ENCODE measurements at places on chromosomes 1 and 21. TPM values are rescaled to one million over a fixed set of nuclear protein-coding genes. Genes with fewer than 3 reads are reported as not detected.

DNA sequence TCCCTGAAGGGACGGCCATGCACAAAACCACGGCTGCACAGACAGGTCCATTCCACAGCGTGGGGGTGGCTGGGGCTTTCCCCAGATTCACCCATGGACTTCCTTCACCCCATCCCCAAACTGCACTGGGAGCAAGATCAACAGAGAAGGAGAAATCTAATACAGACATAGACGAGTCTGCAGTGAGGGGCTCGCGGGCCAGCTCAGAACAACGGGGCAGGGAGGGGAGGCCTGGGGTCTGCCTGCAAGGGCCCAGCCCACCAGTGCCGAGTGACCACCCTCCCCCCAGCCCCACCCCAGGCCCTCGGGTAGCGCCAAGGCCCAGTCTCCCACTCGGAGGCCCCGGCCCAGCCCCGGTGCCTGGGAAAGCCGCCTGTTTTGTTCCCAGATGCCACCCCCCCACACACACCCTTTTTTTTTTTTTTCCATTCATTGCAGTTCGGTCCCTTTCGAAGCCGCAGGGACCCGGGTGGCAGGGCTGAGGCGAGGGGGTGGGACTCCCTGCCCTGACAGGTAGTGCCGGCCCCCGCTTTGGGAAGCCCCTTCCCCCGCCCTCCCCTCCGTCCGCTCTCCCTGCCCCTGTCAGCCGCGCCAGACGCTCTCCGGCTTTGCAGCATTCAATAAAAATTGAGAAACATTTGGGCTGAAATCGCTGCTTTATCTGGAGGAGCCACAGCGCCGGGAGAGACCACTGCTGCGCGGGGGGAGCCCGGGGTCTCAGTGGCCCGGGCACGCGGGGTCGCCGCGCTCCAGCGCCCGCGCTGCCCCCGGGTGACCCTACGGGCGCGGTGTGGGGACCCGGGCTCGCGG, 543 bp upstream of the EPHB2 start:
- DNase-seq: no peak

DNA sequence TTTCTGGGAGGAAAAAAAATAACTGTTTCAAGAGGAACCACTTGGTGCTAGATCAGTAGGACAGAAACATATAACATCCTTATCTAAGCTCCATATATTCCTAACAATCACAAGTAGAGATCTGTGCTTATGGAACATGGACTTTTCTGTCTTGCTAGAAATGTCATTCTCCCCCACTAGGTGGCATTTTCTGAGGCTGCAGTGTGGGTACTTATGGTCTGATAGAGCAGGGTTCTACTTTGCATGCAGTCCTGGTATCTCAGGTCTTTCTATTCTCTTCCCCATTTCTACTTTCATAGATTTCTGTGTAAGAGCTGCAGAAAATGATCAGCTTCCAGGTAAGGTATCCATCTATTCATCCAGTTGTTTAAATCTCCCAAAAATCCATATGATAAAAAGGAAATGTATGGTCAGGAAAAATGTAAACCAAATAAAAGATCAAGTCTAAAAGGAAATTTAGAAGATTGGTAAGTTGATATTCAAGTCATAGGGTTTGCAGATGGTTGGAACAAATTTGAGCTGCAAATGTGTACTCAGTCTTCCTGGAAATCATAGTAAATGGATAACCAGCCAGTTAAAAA, 1.5 kb downstream of the ZNF684 start:
- no peak for DNase-seq

GRCh38 chr1:76492752-76493430, 374.4 kb upstream of the ST6GALNAC5 start:
- DNase-seq: no peak

DNA sequence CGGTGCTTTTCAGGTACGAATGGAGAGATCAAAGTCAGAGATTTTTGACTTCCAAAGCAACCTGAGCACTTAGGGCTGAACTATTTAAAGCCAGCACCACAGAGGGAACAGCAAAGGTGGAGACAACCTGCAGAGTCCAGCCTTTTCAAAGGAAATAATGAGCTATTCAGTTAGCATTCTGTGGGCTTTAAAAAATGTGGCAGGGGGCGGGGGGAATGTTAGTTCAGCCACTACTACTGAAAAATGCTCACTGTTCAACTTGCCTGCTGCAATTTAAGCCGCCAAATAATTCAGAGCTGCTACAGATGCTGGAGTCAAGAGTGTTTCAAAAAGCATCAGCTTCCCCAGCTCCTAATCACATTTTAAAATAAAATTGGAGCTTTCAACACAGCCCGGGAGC, 473.3 kb upstream of the PLXNA2 start:
- DNase-seq: no peak

GRCh38 chr1:55402142-55402541, 187.0 kb upstream of the USP24 start:
- no peak for DNase-seq

- DNase-seq: no peak
Observed at GRCh38 chr1:17101261-17101660, 18.0 kb downstream of the PADI2 start.

- no peak for DNase-seq
Observed at GRCh38 chr1:158330391-158331105, 783 bp downstream of the CD1B start.

- no peak for DNase-seq
Observed at GRCh38 chr1:53341961-53342707, 14.3 kb upstream of the LRP8 start.

GRCh38 chr1:156002188-156002911, 18.4 kb downstream of the SSR2 start:
- DNase-seq: no peak

DNA sequence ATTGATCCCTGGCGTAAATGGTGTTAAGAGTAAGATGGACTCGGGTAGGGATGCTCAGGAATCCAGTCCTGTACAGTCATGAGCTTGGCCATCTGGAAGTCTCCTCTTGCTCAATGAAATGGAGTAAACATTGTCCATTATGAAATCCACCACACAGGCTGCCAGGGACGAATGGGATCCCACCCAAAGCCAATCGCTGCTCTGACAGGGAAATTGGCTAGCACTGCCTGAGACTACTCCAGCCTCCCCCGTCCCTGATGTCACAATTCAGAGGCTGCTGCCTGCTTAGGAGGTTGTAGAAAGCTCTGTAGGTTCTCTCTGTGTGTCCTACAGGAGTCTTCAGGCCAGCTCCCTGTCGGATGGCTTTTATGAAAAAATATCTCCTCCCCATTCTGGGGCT, at the start of gene HSD11B1:
Gene HSD11B1, plus strand, starts transcription at position 263 of the 400 bp plus-strand sequence. Its CDS starts 97 bp downstream, at position 360.
- DNase-seq: no peak

DNA sequence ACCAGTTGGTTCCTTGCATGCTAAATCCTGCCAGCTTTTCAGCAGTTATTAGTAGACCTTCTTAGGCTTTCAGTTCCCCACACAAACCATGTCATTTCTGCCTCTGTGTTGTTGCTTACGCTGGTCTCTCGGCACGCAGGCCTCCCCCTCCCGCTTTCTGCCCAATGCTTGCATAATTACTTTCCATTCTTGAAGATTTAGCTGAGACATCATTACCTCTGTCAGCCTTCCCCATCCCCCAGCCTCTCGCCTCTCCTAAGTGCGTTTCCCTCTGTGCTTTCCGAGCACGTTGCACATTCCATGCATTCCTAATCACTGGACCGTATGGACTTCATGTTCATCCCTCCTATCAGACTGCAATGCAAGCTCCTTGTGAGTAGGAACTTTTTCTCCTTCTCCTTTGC, 26.8 kb downstream of the TSHB start:
- DNase-seq: no peak

DNA sequence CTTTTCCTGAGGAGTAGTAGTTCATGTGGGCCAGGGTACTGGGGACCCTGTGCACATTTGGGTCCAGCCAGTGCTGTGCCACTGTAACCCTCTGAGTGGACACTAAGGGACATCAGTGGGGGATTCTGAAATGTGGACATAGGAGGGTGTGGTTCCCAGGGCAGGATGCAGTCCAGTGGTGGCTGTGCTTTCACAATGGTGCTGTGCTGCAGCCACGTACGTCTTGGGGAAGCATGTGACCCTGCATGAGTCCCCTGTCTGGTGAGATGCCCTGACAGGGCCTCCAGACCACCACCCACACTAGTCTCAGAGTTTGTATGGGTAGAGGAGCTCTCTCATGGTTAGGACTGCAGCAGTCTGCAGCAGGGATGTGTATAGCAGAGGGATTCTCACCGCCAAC, 37.8 kb upstream of the WNT2B start:
- no peak for DNase-seq

- no peak for DNase-seq
Observed at GRCh38 chr1:19990689-19991088, 11.3 kb upstream of the PLA2G2A start.

DNA sequence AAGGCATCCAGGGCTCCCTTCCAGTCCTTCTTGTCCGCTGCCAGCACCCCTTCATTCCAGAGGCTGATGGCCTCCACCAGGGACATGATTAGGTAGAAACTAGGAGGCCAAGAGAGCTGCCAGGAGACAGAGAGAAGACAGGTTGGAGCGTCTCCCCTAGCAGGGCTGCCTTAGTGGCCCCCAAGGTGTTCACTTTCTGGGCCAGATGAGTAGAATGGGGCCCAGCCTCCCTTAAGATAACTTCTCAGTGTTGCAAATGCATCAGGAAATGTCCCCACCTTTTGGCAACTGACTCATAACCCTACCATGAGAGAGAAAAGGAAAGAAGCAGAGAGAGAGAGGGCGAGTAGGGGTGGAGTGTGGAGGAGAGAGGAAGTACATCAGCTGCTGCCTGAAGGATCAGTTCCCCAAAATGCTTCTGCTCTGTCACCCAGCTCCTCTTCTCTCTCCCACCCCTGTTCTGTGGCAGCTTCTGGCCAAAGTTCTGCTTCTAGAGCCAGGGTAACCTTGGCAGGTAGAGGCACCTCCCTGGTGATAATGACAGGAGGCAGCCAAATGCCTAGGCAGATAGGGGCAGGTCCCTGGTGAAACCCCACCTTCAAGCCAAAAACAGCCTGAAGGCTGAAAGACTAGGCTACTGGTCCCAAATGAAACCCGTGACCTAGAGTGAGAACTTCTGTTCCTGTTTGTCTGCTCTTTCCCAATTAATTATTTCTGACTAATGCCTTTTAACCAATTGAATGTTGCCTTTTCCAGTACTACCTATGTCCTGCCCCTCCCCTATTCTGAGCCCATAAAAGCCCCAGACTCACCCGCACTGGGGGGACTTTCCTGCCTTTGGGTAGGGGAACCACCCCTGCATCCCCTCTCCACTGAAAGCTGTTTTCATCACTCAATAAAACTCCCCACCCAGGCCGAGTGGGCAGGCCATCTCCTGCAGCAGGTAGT, at the start of gene NCF2:
Gene NCF2, minus strand, starts transcription at position 216 of the 948 bp plus-strand sequence. Its CDS starts 130 bp downstream, at position 86.
- DNase-seq: no peak

GRCh38 chr1:59976194-59977074, 49.9 kb upstream of the CYP2J2 start:
- peak; percentile 35 for DNase-seq

DNA sequence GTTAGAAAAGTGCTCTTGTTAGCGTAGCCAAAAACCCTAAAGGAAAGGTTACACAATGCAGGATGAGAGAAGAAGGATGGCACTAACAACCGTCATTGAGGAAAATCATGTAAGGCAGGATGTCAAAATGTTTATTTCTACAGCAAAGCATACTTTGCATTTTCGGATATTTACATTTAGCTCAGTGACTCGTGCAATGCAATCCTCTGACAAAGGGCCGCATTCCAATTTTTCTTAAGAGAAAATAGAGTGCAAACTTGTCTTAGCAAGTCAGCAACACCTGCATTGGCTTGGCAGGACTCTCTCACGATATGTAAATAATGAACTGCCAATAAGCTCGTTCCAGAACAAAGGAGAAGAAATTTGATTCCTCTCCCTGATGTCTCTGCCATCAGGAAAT, 33.3 kb downstream of the TIAM1 start:
- DNase-seq: no peak

DNA sequence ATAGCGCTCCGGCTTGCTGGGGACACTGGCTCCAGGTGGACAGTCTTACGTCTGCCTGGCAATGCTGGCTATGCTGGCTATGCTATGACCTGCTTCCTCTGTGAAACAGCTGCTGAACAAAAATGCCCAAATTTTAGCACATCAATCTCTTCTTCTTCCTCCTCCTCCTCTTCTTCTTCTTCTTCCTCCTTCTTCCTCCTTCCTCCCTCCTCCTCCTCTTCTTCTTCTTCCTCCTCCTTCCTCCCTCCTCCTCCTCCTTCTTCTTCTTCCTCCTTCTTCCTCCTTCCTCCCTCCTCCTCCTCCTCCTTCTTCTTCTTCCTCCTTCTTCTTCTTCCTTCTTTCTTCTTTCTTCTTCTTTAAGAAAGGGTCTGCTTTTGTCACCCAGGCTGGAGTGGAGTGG, 401.3 kb downstream of the KIF26B start:
- no peak for DNase-seq

DNA sequence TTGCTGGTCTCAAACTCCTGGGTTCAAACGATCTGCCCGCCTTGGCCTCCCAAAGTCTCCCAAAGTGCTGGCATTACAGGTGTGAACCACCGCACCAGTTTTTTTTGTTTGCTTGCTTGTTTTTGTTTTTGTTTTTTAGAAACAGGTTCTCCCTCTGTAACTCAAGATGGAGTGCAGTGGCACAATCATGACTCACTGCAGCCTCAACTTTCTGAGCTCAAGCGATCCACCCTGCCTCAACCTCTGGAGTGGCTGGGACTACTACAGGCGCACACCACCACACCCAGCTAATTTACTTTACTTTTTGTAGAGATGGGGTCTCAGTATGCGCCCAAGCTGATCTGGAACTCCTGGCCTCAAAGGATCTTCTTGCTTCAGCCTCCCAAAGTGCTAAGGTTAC, 47.3 kb upstream of the USP1 start:
- DNase-seq: no peak

- no peak for DNase-seq
Observed at GRCh38 chr1:14853518-14853917, 255.0 kb downstream of the KAZN start.

DNA sequence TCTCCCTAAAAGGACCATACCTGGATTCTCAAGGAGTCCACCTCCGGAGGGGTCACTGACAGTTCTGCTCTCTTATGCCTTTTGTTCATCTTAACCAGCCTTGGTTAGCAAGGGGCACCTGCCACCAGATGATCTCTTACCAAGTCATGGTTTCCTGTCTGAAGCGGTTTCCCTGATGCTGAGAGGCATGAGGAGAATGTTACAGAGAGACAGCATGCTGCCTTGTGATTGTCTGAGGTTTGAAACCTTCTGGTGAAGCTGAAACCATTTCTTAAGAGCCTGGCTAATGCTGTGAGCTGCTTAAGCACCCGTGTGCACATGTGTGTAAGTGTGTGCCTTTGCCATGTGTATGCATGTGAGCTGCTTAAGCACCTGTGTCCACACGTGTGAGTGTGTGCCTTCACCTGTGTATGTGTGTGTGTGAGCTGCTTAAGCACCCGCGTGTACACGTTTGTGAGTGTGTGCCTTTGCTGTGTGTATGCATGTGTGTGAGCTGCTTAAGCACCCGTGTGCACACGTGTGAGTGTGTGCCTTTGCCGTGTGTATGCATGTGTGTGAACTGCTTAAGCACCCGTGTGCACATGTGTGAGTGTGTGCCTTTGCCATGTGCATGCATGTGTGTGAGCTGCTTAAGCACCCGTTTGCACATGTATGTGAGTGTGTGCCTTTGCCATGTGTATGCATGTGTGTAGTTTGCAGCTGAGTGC, 136.4 kb upstream of the COL6A1 start:
- no peak for DNase-seq

- peak; percentile 27 for DNase-seq
Observed at GRCh38 chr1:230277201-230278025, 148.7 kb downstream of the PGBD5 start.

KCNJ9 gene
- not detected for total RNA-seq

PRAMEF11 gene
- not detected for total RNA-seq

LCE1A gene
- not detected for total RNA-seq

C1orf116 gene
- total RNA-seq: 0.28 TPM

IVL gene
- total RNA-seq: not detected

MNDA gene
- total RNA-seq: 1.2 TPM

ST6GALNAC3 gene
- 1.5 TPM for total RNA-seq

RGS18 gene
- 1.6 TPM for total RNA-seq

Measured in T-cell (primary cell).